ENCODE measurements at places on chromosomes 1 and 21. TPM values are rescaled to one million over a fixed set of nuclear protein-coding genes. Genes with fewer than 3 reads are reported as not detected.

Gene ACKR1
- total RNA-seq = 153 TPM

Gene GBP5
- total RNA-seq = 3.7 TPM

Gene BCL2L15
- 0.36 TPM for total RNA-seq

Gene SLC45A1
- 8.7 TPM for total RNA-seq

Gene SNRPE
- total RNA-seq = 55.0 TPM

Gene FCRL1
- 0.19 TPM for total RNA-seq

Gene POGZ
- total RNA-seq = 96.0 TPM

Gene RNASEL
- 6.8 TPM for total RNA-seq

Gene PGLYRP4
- total RNA-seq = not detected

Gene PRAMEF13
- not detected for total RNA-seq

GRCh38 chr1:47866601-47867437 is 130.4 kb downstream of the TRABD2B start:
- no peak for DNase-seq

GRCh38 chr1:192589813-192590212 is 14.2 kb downstream of the RGS1 start:
- DNase-seq = no peak

DNA sequence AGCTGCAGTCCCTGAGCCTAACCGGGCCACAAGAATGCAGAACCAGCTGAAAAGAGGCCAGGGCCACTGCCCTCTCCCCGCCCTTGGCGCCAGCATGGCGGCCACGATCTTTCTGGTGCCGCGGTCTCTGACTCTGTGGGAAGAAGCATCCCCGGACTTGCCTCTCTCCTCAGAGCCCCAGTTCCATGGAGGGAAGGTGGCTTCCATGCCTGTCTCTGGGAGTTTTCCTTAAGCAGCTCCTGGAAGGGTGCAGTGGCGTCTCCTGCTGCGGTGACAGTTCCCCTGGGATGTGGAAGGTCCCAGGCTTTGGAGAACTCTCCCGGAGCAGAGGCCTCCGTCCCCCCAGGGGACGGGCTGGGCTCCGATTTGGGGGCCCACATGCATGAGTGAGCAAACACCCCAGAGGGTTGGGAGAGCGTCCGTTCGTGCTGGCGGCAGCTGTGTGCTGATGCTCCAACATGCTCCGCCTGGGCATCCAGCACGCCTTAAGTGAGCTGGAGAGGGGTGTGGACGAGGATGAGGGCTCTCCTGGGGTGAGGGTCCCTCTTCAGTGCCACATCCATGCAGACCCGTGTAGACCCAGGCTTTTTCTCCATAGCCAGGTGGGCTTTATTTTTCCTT is 109.8 kb upstream of the COL6A1 start:
- peak; percentile 42 for DNase-seq

DNA sequence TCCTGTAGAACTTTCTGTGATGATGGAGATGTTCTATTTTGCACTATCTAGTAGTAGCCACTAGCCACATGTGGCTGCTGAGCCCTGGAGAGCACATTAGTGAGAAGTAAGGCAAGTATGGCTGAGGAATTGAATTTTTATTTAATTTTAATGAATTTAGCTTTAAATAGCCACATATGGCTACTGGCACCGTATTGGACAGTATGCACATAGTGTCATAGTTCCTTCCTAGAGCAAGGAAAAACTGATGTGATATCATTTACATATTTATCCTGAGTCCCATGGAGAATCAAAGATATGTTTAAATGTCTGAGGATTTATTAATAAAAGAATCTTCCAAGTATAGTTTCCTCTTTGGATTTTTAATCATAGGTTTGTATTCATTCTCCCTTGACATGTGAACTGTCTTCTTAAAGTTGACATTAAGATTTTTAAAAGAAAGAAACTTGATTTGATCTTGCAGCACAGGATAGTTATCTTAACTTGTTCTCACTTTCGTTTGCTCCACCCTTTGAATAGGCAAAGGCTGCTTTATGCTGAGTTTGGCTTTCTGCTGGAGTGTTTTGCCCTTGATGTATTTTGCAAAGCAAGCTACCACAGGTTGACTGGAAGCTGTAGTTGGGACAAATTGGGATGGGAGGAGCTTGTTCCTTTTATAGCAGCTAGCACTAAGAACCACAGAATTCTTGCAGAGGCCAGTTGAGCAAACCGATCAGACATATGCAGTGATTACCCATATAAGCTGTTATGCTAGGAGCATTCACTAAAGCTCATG is 129.7 kb downstream of the VPS13D start:
- DNase-seq = no peak

DNA sequence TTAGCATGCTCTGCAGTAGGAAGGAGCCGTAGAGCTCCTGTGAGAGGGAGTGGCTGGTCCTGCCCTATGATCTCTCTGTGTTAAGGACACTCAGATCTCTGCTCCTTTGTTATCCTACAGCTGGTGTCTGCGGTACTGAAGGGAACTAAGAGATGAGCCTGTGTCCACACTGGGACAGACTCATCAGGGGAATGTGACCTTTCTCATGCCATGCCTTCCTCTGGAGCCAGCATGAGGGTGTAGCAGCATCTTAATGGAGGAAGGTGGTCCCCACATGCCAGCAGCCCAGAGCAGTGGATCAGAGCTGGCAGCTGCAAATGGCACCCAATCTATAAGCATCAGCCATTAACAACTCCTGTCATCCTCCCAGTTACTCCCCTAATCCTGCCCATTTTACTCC is 24.7 kb upstream of the GUCA2B start:
- no peak for DNase-seq

DNA sequence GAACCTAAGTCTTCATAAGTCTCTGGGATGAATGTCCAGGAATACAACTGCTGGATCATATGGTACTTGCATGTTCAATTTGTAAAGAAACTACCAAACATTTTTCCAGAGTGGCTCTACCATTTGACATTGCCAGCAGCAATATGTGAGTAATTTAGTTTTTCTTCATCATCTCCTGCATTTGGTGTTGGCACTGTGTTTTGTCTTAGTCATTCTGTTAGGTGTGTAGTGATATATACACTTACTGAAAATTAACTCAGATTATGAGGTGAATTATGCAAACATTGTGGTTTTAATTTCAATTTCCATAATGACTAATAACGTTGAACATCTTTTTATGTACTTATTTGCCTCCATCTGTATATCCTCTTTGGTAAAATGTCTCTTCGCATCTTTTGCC is 138.7 kb downstream of the LRRC40 start:
- no peak for DNase-seq

GRCh38 chr1:166297993-166298392 is 131.2 kb upstream of the FAM78B start:
- no peak for DNase-seq

GRCh38 chr1:94396356-94397010 is 21.7 kb upstream of the ABCD3 start:
- no peak for DNase-seq

DNA sequence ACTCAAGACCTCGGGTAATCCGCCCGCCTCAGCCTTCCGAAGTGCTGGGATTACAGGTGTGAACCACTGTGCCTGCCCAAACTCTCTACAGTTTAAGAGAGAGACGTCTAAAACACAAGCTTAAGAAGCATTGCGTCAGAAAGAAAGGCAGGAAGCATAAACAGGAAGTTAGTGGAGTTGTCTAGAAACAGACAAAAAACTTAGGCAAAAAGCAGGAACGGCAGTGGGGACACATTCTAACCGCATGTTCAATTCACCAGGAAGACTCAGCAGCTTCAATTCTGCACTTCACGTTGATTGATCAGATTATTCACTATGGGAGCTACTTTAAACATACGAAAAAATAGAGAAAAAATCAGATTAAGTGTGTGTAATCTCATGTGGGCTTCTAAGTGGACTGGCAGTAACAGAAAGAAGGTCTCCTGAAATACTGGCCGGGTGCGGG is 7.4 kb downstream of the CFAP74 start:
- no peak for DNase-seq

- DNase-seq = no peak
Observed at GRCh38 chr1:10490286-10490970, 15.7 kb downstream of the PEX14 start.

DNA sequence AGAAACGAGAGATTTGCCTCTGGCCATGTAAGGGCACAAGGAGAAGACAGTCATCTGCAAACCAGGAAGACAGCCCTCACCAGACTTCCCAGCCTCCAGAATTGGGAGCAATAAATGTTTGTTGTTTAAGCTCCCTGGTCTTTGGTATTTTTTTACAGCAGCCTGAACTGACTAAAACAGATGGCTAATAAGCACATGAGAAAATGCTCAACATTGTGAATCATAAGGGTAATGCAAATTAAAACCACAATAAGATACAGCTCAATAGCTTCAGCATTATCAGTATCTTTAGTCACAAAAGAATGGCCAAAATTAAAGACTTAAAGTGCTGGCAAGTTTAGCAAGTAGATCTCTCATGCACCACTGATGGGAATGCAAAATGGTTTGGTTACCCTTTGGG is 11.7 kb downstream of the UBE2G2 start:
- DNase-seq = no peak

DNA sequence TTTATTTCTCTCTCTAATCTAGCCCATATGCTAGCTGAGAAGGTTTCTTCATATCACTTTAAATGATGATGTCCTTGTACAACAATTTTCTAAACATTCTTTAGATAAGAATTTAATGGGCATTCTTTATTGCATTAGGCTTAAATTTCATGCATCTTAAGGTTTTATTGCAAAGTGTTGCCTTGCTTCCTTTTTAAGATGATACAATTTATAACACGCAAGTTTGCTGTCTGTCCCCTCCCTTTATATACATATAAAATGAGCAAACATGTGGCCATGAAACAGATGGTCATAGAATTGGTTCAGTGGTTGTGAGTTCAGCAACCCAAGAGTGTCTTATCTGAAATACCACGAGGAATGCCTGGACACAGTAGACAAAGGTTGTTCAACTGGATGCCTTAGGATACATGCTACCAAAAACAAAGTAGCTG is 12.1 kb downstream of the NBPF3 start:
- DNase-seq = no peak

- DNase-seq = no peak
Observed at GRCh38 chr1:30286241-30286987, 437.0 kb downstream of the MATN1 start.

GRCh38 chr1:201272799-201273198 is 10.5 kb upstream of the PKP1 start:
- DNase-seq = no peak
